ENCODE measurements at places on chromosomes 5 and 9. TPM values are rescaled to one million over a fixed set of nuclear protein-coding genes. Genes with fewer than 3 reads are reported as not detected.

Gene PCDHGA11
- 9.4 TPM for total RNA-seq

Gene CRB2
- total RNA-seq: 2.3 TPM

Gene ASPN
- total RNA-seq: 48.3 TPM

Gene SLC25A46
- total RNA-seq: 27.4 TPM

DNA sequence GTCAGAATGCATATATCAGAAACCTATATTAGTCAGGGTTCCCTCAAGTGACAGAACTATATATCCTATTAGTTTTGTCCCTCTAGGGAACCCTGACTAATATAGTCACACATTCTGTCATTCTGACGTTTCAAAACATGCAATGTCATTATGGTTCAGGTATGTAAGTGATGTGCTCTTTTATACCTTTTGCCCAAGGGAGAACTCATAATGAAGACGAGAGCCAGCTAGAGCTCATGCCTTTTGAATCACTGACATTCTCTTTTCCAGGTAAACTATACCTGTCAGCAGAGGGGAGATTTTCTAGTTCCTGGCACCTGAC, 576.7 kb downstream of the LRRC70 start:
- H3K4me1 ChIP-seq: no peaks in the 10 kb centered on the region
- no peak overlapping the region for H3K4me3 ChIP-seq
- H3K27ac ChIP-seq: no peak overlapping the region

- H3K4me1 ChIP-seq: peaks cover 16% of the 10 kb centered on the region
- H3K4me3 ChIP-seq: no peak overlapping the region
- no peaks in the 10 kb centered on the region for H3K27me3 ChIP-seq
- DNase-seq: no peak
- H3K36me3 ChIP-seq: no peaks in the 10 kb centered on the region
These were observed 178.3 kb downstream of the AOPEP start for GRCh38 chr9:94904806-94905205.

Gene FOXD4L4
- 0.21 TPM for total RNA-seq

DNA sequence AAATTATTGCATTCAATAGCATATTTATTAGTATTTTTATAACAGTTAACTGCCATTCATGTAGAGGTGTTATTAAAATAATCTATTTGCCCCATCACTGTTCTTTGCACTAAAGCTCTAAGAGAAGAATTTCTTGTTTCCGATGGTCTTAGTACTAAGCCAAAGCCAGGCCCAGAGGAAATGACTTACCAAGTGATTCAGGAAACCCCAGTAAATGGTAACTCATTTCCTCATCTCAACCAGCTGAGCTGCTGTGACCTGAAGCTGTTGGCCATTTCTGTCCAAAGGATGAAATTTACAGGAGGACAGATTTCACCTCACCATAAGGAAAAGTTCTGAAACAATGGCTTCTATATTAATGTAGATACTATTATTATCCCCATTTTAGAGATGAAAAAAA, 117.0 kb downstream of the PIK3R1 start:
- no peak overlapping the region for H3K4me3 ChIP-seq
- no peaks in the 10 kb centered on the region for H3K36me3 ChIP-seq
- no peak overlapping the region for H3K27ac ChIP-seq
- no peaks in the 10 kb centered on the region for H3K27me3 ChIP-seq
- DNase-seq: no peak

DNA sequence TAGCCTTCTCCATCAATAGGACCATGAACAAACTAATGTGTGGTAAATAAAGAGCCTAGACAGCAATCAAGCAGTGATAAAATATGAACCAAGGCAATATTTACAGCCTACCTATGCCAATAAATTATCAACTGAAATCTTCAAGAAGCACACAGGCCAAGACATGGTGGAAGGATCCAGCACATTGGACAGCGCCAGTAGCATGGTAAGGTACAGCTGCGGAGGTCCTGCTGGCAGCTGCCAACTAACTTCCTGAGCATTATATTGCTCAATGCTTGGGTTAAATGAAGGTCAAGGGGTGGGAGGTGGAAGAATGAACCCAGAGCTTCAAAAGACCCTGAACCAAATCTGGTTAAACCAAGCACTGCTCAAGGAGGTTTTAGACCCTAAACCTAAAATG, 16.5 kb upstream of the SPDL1 start:
- no peak for DNase-seq
- no peaks in the 10 kb centered on the region for H3K27me3 ChIP-seq
- H3K36me3 ChIP-seq: no peaks in the 10 kb centered on the region
- no peak overlapping the region for H3K4me3 ChIP-seq
- H3K4me1 ChIP-seq: no peaks in the 10 kb centered on the region

Gene ZNF366
- 20.5 TPM for total RNA-seq

DNA sequence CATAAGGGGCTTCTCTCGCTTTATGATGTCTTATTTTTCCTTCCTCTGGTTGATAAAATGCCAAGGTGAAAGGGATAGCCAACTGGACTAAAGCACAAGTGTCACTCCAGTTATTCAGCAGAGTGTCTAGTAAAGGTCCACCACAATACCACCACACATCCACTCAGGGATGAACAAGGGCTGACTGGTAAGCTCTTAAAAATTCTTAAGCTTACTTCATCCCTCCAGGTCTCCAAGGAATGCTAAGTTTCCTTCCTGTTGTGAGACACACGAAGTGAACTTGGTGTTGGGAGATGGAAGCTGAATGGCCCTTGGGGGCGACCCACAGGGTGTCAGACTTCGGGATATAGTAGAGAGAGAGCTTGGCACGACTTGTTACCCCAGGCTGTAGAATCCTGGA, 3.2 kb upstream of the HMGCS1 start:
- H3K27me3 ChIP-seq: no peaks in the 10 kb centered on the region
- no peak overlapping the region for H3K27ac ChIP-seq
- H3K36me3 ChIP-seq: no peaks in the 10 kb centered on the region
- no peak overlapping the region for H3K4me3 ChIP-seq

- no peak for DNase-seq
- H3K27me3 ChIP-seq: no peaks in the 10 kb centered on the region
- H3K4me1 ChIP-seq: no peaks in the 10 kb centered on the region
- no peaks in the 10 kb centered on the region for H3K36me3 ChIP-seq
- H3K27ac ChIP-seq: no peak overlapping the region
These were observed 92.2 kb downstream of the SEMA6A start for GRCh38 chr5:116482394-116482793.

- H3K27ac ChIP-seq: no peak overlapping the region
- peaks cover 3% of the 10 kb centered on the region for H3K4me1 ChIP-seq
- H3K4me3 ChIP-seq: no peak overlapping the region
- DNase-seq: no peak
- no peaks in the 10 kb centered on the region for H3K36me3 ChIP-seq
These were observed 75.4 kb upstream of the CPLX2 start for GRCh38 chr5:175795959-175796358.

Gene CNTNAP3B
- 28.6 TPM for total RNA-seq

DNA sequence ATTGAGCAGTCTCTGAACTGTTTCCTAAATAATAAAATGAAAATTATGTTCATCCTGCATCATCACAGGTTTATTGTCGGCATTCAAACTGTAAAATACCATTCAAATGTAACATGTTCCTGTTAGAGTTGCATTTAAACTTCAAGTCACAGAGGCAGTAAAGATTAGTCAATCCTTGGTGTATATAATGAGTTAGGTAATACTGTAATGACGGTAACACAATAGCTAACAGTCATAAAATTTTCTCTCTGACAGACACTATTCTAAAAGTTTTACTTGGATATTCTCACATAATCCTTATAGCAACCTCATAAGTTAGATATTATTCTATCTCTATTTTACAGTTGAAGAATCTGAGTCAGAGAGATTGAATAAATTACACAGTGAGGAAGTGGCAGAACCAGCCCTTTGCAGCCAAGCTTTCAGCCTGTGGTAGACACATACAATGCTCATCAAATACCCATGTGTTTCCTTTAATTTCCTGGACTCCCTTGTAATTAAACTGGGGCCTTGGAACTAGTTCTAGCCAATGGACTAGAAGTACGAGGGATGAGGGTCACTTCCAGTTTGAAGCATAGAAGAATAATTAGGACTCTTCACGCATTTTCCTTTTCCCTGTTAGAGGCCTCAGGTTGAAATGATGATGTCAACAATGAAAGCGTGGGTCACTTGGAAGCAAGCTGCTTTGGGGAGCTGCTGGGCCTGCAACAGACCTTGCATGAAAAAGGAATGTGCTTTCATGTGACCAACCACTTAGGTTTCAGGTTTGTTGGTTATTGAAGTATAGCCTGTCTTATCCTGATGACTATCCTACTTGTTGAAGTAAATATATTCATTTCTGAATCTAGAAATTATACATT, 12.3 kb upstream of the CAST start:
- DNase-seq: no peak
- H3K27me3 ChIP-seq: no peaks in the 10 kb centered on the region
- no peaks in the 10 kb centered on the region for H3K4me1 ChIP-seq
- H3K4me3 ChIP-seq: no peak overlapping the region
- H3K36me3 ChIP-seq: no peaks in the 10 kb centered on the region

Gene LCN2
- total RNA-seq: not detected

DNA sequence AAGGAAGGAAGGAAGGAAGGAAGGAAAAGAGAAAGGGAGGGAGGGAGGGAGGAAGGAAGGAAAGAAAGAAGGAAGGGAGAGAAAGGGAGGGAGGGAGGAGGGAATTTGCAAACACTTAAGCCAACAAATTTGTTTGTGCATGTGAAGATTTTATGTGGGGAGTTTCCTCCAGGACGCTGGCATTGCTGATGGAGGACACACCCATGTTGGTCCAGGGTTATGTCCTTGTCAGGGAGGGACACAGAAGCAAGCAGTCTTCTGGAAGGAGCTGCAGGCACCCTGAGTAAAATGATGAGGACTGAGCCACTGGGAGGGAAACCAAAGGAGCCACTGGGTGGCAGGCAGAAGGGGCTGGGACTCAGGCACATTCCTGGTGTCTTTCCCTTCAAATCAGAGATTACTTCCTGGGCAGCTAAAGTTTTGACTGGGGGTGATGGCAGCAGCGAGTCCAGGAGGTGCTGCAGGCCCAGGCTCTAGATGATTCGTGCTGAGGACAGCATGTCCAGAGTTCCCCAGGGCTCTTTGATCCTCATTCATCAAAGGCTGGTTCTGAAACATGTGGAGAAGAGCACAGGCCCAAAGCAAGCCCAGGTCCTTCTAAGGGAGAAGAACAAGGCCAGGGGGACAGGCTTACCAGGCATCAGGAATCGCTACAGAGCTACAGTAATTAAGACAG, 109.2 kb downstream of the PAX5 start:
- no peaks in the 10 kb centered on the region for H3K4me1 ChIP-seq
- no peaks in the 10 kb centered on the region for H3K36me3 ChIP-seq
- H3K27ac ChIP-seq: no peak overlapping the region
- no peaks in the 10 kb centered on the region for H3K27me3 ChIP-seq
- DNase-seq: no peak
- no peak overlapping the region for H3K4me3 ChIP-seq

- H3K27ac ChIP-seq: no peak overlapping the region
- no peak for DNase-seq
- H3K27me3 ChIP-seq: peaks cover 12% of the 10 kb centered on the region
- H3K36me3 ChIP-seq: no peaks in the 10 kb centered on the region
- H3K4me3 ChIP-seq: no peak overlapping the region
These were observed 2.2 kb downstream of the CDH12 start for GRCh38 chr5:22850981-22851380.

DNA sequence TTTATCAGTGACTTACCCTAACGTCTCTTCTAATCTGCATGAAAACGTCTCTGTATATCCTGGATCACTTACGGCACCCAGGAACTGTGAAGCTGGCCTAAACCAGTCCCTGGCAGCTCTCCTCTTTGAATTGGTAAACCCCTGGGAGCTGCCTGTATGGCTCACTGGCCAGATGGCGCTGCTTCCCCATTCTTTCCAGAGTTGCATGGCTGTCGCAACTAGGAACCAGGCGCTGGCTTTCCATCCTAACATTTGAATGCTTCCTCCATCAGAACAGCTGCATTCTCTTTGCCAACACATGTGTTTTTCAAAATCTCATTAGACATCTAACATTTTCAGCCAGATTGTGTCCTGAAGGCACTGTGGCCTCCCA, 8.0 kb upstream of the PCA3 start:
- no peak overlapping the region for H3K27ac ChIP-seq
- no peaks in the 10 kb centered on the region for H3K36me3 ChIP-seq
- H3K4me3 ChIP-seq: no peak overlapping the region
- no peaks in the 10 kb centered on the region for H3K4me1 ChIP-seq

Gene LCN15
- total RNA-seq: not detected

- H3K27me3 ChIP-seq: no peaks in the 10 kb centered on the region
- DNase-seq: peak; percentile 39
- H3K4me1 ChIP-seq: no peaks in the 10 kb centered on the region
- H3K4me3 ChIP-seq: no peak overlapping the region
- peak overlapping the region; percentile 73 for H3K27ac ChIP-seq
These were observed 34.7 kb downstream of the ADAM19 start for GRCh38 chr5:157540707-157541446.

GRCh38 chr5:172837640-172838039, 3.6 kb downstream of the ERGIC1 start:
- DNase-seq: no peak
- no peaks in the 10 kb centered on the region for H3K36me3 ChIP-seq
- peaks cover 14% of the 10 kb centered on the region for H3K4me1 ChIP-seq
- H3K27ac ChIP-seq: peak overlapping the region; percentile 81
- H3K27me3 ChIP-seq: no peaks in the 10 kb centered on the region

DNA sequence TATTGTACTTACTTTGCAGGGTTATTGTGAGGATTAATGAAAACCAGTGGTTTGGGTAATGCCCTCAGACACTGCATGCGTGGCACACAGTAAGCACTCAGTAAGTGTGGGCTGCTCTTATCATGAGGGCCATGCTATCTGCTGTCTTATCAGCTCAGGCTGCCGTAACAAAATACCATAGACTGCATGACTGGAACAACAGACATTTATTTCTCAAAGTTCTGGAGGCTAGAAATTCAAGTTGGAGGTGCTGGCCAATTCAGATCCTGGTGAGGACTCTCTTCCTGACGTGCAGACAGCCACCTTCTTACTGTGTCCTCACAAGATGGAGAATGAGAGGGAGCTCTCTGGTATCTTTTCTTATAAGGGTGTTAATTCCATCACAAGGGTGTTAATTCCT, 23.9 kb upstream of the SH3PXD2B start:
- H3K4me1 ChIP-seq: no peaks in the 10 kb centered on the region
- H3K27me3 ChIP-seq: no peaks in the 10 kb centered on the region
- no peak for DNase-seq
- H3K4me3 ChIP-seq: no peak overlapping the region
- H3K27ac ChIP-seq: no peak overlapping the region
- no peaks in the 10 kb centered on the region for H3K36me3 ChIP-seq

Gene SNCB
- total RNA-seq: not detected

DNA sequence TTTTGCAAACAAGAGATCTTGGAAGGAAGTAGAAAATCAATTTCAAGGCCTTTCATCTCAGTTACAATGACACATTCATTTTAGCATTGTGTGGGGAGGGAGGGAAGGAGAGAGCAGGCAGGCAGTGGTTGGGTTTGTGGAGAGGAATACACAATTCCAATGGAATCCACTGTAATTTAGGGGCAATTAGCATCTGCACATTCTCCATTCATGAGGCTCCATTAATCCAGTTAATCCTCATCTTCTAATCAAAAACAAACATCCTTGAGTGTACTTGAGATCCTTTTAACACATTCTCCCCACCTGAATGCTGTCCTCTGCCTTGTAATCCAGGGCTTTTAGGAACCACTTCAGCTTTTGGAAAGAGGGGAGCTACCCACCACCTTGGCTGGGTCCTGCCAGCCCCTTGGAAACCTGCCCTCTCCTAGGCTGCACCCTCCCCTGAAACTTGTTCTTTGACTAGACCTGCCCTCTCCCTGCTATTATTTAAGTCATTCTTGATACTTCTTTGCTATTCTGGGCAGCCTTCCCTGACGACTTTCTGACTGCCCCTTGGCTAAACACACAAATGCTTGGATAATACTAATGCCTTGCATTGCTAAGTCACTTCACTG, 271.2 kb downstream of the SLIT3 start:
- no peak overlapping the region for H3K4me3 ChIP-seq
- no peak overlapping the region for H3K27ac ChIP-seq
- H3K27me3 ChIP-seq: no peaks in the 10 kb centered on the region
- no peak for DNase-seq
- no peaks in the 10 kb centered on the region for H3K36me3 ChIP-seq
